Right atrium auricular region (tissue), 2 donors: ENCODE measurements at places on chromosomes 7 and 10.
A peak's percentile ranks its signal among the peaks of the same experiment; 100 is the strongest.

- no peak for DNase-seq
Measured at GRCh38 chr10:18162021-18162627, 21.9 kb downstream of the CACNB2 start.

- DNase-seq, result no peak
Measured at GRCh38 chr7:111953611-111954010, 252.6 kb downstream of the DOCK4 start.

GRCh38 chr7:141490474-141490873 is 60.7 kb upstream of the AGK start:
- no peak for DNase-seq

GRCh38 chr10:86586516-86586915 is 64.9 kb upstream of the WAPL start:
- DNase-seq, result no peak

DNA sequence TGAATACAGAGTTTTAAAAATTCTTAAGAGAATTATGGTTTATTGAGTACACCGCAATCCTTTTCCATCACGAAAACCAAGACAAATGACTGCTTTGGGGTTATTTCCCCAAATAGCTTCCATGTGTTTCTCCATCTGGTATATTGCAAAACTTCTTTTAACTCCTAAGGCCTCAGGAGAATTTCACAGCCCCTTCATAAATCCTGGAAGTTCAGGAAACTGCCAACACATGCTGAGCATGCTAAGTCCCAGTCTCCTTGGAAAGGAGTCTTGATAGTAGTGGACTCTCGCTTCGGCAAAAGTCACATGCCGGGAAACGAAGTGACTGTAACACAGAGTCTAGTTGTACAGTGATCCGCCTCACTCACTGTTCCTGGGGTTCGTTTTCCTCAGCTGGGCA is 88.1 kb upstream of the RSU1 start:
- no peak for DNase-seq

- DNase-seq, result peak; percentile 59
Measured at GRCh38 chr7:95199779-95200558, 124.4 kb downstream of the PON1 start.

DNA sequence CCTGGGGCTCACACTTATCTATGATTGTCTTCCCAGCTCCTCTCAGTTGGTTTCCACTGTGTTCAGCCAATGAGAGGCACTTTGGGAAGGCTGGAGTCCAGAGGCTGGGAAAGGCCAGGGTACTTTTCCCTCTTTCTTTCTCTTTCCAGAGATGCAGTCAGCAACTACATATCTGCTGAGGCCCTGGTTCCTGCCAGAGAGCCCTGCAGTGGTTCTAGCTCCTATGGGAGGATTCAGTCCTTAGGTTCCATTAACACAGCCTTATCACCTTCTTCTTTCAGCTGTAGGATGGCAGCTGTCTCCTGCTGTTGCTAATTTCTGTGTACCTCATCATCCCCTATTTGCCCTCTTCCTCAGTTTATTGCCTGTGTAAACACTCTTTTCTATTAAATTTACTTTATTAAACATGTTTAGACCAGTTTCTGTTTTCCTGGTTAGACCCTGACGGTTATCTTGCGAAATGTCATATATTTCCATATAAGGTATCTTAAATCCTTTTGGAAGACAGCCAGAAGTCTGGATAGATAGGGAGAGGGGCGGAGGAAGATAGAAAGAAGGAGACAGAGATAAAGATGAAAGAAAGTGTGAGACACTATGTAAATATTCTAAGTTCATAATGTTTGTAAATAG is 100.3 kb downstream of the HGF start:
- no peak for DNase-seq

GRCh38 chr10:118628397-118628796 is 32.9 kb upstream of the PRLHR start:
- peak; percentile 1 for DNase-seq

GRCh38 chr10:123011987-123012386 is 3.2 kb downstream of the ACADSB start:
- no peak for DNase-seq
